ENCODE measurements at places on chromosomes 6 and 20. TPM values are rescaled to one million over a fixed set of nuclear protein-coding genes. Genes with fewer than 3 reads are reported as not detected.

The FRK gene
- 2.8 TPM for polyA plus RNA-seq

The RIPOR2 gene
- 1.1 TPM for polyA plus RNA-seq

The TMEM244 gene
- not detected for polyA plus RNA-seq

The FAM83B gene
- not detected for polyA plus RNA-seq

The ANGPT4 gene
- not detected for polyA plus RNA-seq

The RAET1L gene
- polyA plus RNA-seq, result not detected

The APCDD1L gene
- polyA plus RNA-seq, result 1.3 TPM

The SLC22A2 gene
- 3.9 TPM for polyA plus RNA-seq

The SLC22A16 gene
- not detected for polyA plus RNA-seq

The HLA-DQA1 gene
- polyA plus RNA-seq, result 38.4 TPM

The OARD1 gene
- 38.1 TPM for polyA plus RNA-seq

The NNAT gene
- 0.38 TPM for polyA plus RNA-seq

The NKAIN4 gene
- polyA plus RNA-seq, result not detected

The CTCFL gene
- not detected for polyA plus RNA-seq

The GJA10 gene
- not detected for polyA plus RNA-seq

The TMEM200A gene
- 5.6 TPM for polyA plus RNA-seq

The CTAGE9 gene
- not detected for polyA plus RNA-seq

The SULF2 gene
- polyA plus RNA-seq, result 17.7 TPM

The C6orf132 gene
- 0.51 TPM for polyA plus RNA-seq

The LAMA5 gene
- polyA plus RNA-seq, result 52.2 TPM

The PRL gene
- not detected for polyA plus RNA-seq

The NXT1 gene
- polyA plus RNA-seq, result 11.9 TPM

The MROH8 gene
- polyA plus RNA-seq, result 9.3 TPM

The MYBL2 gene
- polyA plus RNA-seq, result 0.20 TPM

The BTNL2 gene
- not detected for polyA plus RNA-seq

The HCRTR2 gene
- polyA plus RNA-seq, result not detected

The PRKN gene
- polyA plus RNA-seq, result 1.0 TPM

The IL20RA gene
- polyA plus RNA-seq, result not detected

The SMIM26 gene
- 197 TPM for polyA plus RNA-seq

The ANKRD66 gene
- polyA plus RNA-seq, result not detected

The COL19A1 gene
- not detected for polyA plus RNA-seq

The ZNF334 gene
- 0.38 TPM for polyA plus RNA-seq

The TAB2 gene
- 22.2 TPM for polyA plus RNA-seq

The SMLR1 gene
- not detected for polyA plus RNA-seq

The OR2H2 gene
- polyA plus RNA-seq, result not detected

The C20orf141 gene
- not detected for polyA plus RNA-seq

The SIRPD gene
- polyA plus RNA-seq, result not detected

The ZNF341 gene
- 4.1 TPM for polyA plus RNA-seq

The JPH2 gene
- polyA plus RNA-seq, result 12.8 TPM

The POPDC3 gene
- polyA plus RNA-seq, result 0.38 TPM

The TASP1 gene
- polyA plus RNA-seq, result 13.2 TPM

The VWA7 gene
- polyA plus RNA-seq, result not detected

The GMPR gene
- 34.5 TPM for polyA plus RNA-seq

The PRR18 gene
- polyA plus RNA-seq, result not detected

The NECAB3 gene
- 10.6 TPM for polyA plus RNA-seq

The CAGE1 gene
- not detected for polyA plus RNA-seq

The MUC22 gene
- not detected for polyA plus RNA-seq

The ARMC12 gene
- polyA plus RNA-seq, result 0.25 TPM

The RGS17 gene
- 2.8 TPM for polyA plus RNA-seq

The WTAP gene
- polyA plus RNA-seq, result 67.7 TPM

The BNIP5 gene
- polyA plus RNA-seq, result 2.3 TPM

The MICB gene
- polyA plus RNA-seq, result 1.8 TPM

The CDH26 gene
- 1.2 TPM for polyA plus RNA-seq

The ZC2HC1B gene
- not detected for polyA plus RNA-seq

The TUBB2B gene
- polyA plus RNA-seq, result 2.8 TPM

The ZBTB46 gene
- 0.50 TPM for polyA plus RNA-seq

The E2F1 gene
- polyA plus RNA-seq, result 1.6 TPM

All from aorta (tissue), 5 donors.